Stimulated activated CD4-positive, alpha-beta T cell treated with anti-CD3 and anti-CD28 coated beads, TNF-alpha, amount 100 ng/mL, for 4 hours (primary cell): ENCODE measurements at places on chromosomes 7 and 10.

- no peak for DNase-seq
These were observed 31.9 kb downstream of the PIP4K2A start for GRCh38 chr10:22682237-22683139.

DNA sequence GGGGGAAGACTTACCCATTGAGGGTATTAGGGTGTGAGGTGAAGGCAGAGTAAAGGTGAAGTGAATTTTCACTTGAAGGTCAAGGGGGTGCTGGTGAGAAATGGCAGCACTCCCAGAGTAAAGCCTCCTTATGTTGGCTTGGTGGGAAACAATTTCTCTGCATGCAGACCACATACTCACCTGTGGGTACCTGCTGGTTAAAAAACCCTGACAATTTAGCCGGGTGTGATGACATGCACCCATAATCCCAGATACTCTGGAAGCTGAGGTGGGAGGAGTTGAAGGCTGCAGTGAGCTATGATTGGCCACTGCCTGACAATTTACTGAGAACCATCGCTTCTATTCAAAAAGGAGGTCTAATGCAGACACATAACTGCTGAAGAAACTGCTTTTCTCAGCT lies 5.5 kb downstream of the DNAJB9 start:
- DNase-seq = no peak

DNA sequence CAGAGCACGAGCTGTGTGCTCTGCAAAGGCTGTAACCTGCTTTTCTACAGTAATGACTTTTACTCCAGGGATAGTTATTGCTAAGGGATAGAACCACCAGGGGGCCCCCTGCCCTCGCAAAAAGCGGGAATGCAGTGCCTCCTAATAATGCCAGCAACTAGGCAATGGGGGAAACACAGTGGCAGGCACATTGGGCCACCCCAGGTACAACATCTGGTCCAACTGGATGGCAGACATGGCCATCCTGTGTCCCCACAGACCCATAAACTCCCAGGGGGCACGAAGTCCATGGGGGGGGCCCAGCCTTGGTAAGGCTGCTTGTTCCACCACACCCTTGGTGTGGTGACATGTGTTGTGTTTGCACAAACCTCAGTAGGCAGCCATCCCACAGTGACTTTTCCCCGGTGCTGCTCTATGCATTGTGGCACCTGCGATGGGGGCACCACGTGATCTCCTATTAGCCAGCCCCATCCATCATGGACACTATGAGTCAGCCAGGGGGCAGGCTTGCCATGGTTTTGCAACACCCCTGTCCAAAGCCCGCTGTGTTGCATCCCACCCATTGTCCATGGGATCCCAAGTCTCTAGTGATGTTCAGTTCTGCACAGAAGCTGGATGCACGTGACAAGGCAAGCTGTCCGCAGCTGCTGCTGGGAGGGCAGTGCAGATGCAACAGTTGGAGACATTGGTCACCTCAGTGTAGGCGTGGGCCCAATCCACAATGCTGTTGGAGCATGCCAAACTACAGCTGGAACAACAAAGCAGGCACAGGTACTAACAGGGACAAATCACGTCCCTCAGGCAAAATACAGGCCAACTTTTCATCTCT lies 84.0 kb downstream of the ANLN start:
- DNase-seq = no peak

DNA sequence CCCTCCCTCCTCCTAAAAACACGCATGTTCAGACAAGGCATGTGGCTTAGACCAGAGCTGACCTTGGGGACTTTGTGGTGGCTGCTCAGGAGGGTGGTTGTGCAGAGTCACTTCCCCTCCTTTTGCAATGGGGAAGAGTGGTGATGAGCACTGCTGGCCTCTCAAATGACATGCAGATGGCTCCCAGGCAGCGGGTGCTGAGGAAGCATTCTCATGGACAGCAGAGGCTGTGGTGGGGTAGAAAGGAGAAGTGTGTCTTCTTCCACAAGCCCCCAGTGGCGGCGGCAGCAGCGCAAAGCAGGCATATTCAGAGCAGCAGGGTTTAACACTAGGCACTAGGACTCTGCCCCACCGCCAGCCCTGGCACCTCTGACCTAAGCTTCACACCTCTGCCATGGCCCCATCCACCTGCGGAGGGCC lies 105.9 kb upstream of the ANLN start:
- DNase-seq = no peak

DNA sequence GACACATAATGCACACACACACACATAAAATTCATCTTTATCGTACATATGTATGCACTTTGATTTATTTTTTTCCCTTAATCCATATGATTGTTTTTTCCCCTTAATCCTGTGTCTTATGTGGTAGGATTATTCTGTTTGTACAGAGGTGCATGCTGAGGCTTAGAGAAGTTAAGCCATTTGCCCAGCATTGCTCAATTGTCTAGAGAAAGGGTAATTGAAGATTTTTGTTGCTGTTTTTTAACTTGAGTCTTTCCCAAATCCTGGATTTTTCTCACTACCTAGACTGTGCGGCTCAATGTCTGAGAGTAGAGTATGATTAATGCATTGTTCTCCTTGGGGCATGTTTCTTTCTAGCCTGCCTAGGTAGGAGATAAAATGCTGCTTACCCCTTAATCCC lies 35.0 kb downstream of the WBP1L start:
- DNase-seq = no peak

GRCh38 chr10:92727550-92727949 lies 37.8 kb downstream of the HHEX start:
- no peak for DNase-seq

GRCh38 chr7:47479821-47480575 lies 101.9 kb downstream of the TNS3 start:
- DNase-seq = no peak

DNA sequence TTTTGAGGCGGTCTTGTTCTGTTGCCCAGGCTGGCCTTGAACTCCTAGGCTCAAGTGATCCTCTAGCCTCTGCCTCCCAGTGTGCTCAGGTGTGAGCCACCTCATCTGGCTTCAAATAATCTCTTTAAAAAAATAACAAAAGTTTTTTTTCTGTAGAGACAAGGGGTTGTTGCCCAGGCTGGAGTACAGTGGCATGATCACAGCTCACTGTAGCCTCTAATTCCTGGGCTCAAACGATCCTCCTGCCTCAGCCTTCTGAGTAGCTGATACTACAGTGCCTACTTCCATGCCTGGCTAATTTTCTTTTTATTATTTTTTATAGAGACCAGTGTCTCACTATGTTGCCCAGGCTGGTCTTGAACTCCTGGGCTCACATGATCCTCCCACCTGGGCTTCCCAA lies 11.7 kb downstream of the FOXK1 start:
- DNase-seq = no peak

GRCh38 chr10:122630526-122630925 lies 69.1 kb downstream of the C10orf120 start:
- DNase-seq = no peak

DNA sequence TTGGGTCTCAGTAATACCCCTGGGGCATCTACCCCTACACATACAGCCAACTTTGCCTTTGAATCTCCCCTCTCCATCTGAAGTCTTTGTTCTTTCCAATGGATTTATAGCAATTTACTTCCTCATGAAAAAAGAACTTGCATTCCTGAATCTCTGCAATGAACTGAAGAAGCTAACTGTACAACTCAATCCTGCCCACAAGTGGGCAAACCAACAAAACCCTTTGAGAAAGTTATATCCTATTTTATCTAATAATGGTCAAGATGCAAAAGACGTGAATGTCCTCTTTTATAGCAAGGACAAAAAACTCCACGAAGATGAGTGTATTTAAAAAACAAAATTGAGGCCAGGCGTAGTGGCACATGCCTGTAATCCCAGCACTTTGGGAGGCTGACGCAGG lies 991.3 kb downstream of the LRMDA start:
- no peak for DNase-seq

- no peak for DNase-seq
These were observed 655.0 kb upstream of the ADARB2 start for GRCh38 chr10:2392145-2392812.

DNA sequence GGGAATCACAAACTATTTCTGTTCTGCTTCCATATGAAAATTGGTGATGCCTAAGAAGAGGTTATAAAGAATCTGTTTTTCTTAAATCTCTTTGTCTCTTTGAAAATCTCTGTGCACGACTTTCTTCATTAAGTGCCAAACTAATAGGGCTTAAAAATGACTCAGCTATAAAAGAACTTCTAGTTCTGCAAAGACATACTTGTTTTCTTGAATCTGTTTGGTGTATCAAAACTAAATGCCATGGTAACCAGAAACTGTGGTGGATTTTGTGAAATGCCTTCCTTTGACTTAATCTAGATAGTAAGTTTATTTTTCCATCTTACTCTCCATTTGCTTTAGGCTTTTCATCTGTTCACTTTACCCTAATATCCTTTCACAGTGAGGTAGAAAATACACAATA lies 417.8 kb downstream of the PARD3 start:
- no peak for DNase-seq

DNA sequence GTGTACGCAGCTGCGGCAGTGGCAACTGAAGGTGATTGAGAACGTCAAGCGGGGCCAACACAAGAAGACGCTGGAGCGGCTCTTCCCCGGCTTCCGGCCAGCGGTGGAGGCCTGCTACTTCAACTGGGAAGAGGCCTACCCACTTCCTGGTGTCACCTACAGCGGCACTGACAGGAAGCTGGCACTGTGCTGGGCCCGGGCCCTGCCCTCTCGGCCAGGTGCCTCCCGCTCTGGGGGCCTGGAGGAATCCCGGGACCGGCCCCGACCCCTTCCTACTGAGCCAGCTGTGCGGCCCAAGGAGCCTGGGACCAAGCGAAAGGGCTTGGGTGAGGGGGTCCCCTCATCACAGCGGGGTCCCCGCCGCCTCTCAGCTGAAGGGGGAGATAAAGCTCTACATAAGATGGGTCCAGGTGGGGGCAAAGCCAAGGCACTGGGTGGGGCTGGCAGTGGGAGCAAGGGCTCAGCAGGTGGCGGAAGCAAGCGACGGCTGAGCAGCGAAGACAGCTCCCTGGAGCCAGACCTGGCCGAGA lies 6.5 kb downstream of the ZSWIM8 start:
- DNase-seq = no peak

DNA sequence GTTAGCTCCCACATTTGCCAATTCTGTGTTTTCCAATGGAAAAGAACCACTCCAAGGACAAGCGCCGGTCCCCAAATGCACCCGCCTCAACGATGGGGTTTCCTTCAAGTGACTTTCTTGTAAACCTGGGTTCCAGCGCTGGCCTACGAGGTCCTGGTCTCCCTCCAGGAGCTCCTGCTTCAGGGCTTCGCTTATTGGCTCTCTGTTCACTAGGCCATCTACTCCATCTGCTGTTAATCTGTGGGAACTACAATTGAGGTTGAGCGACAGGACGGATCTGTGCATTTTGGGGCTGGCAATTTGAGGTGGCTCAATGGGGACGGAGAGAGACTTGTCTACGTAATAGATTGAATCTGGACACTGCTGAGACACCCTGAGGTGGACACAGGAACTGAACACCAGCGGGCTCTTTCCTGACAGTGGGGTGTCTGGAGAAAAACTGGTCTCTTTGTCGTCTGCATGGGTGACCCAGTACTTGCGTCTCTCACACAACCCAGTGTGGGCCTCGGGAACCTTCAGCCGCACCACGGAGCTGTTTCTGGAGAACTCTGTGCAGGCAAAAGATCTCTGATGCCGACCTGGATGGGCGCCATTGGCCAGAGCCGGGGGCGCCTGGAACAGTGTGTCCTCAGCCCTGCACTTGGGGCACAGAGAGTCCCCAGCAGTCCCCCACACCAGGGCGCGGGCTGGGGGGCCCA lies 115.9 kb upstream of the ADAM12 start:
- DNase-seq = no peak

- DNase-seq = peak; percentile 56
These were observed 49.6 kb upstream of the SMNDC1 start for GRCh38 chr10:110354322-110354766.

DNA sequence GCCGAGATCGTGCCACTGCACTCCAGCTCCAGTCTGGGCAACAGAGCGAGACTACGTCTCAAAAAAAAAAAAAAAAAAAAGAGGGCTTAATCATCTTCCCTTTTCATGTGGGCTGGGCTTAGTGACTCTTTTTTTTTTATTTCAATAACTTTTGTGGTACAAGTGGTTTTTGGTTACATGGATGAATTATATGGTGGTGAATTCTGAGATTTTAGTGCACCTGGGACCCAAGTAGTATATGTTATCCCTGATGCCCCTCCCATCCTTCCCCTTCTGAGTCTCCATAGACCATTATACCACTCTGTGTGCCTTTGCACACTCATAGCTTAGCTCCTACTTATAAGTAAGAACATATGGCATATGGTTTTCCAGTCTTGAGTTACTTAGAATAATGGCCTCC lies 4.8 kb upstream of the ADAM12 start:
- no peak for DNase-seq

GRCh38 chr7:64555046-64555445 lies 7.8 kb downstream of the ZNF680 start:
- no peak for DNase-seq

DNA sequence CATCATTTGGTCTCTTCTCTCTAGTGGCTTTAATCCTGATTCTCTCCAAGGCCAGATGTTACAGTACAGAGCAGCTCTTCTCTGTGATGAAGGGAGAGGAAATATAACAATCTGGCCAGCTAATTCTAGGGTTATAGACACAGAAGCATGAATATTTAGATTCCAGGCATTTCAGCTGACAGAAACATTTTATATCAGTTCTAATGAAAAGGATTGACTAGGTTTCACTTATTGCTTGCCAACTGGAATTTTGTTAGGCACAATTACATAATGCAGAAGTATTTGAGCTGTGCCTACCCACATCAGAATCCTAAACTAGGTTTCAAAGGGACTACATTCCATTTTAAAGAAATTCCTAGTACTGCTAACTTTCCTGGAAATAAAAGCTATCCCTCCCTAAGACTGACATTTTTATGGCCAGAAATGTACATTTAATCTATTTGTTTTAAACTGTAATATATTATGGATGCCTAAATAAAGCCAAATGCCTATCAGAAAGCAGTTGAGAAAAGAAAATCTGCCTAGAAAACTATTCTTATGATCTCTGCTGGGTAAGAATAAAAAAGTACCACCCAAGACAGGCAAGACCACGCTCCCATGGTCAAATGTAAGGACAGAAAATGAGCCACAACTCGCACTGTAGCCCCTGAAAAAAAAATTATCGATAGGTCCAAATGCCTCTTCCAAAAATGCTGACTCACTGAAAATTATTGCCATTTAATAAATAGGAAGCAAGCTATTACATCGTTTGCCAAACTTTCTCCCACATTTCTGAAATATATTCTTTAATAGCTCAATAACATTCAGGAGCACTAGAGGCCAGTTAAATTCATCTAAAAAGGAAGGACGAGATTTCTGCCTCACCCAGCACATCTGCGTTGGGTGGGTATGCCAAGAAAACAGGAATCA lies 498.1 kb downstream of the KCNMA1 start:
- no peak for DNase-seq

DNA sequence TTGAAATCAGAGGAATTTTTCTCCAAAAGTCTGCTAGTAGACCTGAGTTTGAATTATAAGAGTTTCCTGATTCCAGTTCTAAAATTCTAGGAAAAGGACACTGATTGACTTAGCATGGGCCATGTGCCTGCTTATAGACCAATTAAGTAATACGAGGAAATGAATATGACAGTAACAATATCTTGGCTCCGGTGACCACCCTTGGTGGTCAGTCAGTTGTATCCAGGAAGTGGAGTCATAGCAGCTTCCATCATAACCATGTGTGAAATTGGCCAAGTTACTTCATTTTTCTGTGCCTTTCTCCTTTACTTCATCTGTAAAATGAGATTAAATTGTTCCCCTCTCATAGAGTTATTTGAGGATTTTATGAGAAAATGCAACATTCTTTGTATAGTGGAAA lies 66.9 kb downstream of the MTPAP start:
- DNase-seq = no peak

GRCh38 chr7:50584793-50585408 lies 19.7 kb upstream of the DDC start:
- no peak for DNase-seq

- DNase-seq = no peak
These were observed 121.5 kb downstream of the TYW1B start for GRCh38 chr7:72706521-72706920.

GRCh38 chr10:93757136-93757535 lies 600 bp upstream of the LGI1 start:
- no peak for DNase-seq
